Adipocyte (in vitro differentiated cells): ENCODE measurements at places on chromosomes 4 and X.

- no peak for DNase-seq
These were observed 595 bp downstream of the KLHL34 start for GRCh38 chrX:21657318-21658151.

DNA sequence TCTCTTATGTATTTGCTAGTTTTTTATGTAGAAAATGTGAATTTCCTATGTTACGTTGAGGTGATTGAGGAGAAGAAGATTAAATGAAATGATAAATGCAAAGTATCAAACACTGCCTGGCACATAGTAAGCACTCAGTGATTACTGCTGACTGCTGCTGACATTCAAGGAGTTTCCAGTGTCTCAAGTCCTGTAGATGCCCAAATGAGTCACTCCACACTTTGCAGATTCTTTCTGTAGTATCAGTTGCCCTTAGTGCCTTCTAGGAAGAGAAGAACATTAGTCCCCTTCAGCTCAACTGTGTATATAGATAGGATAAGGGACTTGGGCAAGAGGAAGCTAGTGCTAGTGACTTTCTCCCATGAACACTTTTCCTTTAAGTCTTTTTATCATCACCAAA lies 240.5 kb upstream of the TEX13A start:
- no peak for DNase-seq

GRCh38 chrX:119895843-119896326 lies at the start of gene AKAP14:
Gene AKAP14, plus strand, starts transcription at chrX:119895893. Its CDS starts 7,331 bp downstream, at chrX:119903224.
- DNase-seq: no peak

DNA sequence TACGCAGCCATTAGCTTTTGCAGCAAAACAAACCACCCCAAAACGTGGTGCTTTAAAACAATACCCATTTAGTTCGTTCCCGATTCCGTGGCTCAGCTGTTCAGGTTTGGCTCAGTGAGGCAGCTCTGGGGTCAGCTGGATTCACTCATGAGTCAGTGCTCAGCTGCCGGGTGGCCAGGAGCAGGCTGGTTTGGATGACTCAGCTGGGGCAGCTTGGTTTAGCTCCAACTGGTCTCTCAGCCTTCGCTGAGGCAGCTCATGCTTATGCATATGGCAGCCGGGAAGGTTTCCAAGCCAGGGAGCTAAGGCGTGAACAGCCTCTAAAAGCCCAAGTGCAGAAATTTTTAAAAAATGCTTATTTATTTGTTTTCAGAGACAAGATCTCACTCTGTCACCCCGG lies 13.3 kb upstream of the CD99 start:
- DNase-seq: peak; percentile 98

DNA sequence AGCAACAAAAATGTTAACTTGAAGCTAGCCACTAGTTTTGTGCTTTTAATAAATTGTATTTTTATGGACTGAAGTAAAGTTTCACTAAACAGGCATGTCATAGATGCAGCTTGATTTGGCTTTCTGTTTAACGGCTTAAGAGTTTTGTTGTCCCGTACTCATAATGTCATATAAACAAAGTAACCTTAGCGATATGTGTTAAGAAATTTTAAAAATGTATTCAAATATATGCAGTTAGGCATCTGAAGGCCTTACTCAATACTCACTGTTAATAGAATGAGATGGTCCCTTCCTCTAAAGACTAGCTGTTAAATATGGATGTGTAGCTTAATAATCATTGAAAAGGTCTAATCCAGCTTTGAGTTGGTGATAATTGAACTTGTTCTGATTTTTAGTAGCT lies 1.0 kb upstream of the SCLT1 start:
- DNase-seq: no peak
